ENCODE measurements at places on chromosomes 16 and 17.

- no peak for DNase-seq
These were observed 9.0 kb upstream of the RASD1 start for GRCh38 chr17:17505151-17505550.

GRCh38 chr17:67582673-67583081 lies 135.1 kb upstream of the NOL11 start:
- DNase-seq: no peak

DNA sequence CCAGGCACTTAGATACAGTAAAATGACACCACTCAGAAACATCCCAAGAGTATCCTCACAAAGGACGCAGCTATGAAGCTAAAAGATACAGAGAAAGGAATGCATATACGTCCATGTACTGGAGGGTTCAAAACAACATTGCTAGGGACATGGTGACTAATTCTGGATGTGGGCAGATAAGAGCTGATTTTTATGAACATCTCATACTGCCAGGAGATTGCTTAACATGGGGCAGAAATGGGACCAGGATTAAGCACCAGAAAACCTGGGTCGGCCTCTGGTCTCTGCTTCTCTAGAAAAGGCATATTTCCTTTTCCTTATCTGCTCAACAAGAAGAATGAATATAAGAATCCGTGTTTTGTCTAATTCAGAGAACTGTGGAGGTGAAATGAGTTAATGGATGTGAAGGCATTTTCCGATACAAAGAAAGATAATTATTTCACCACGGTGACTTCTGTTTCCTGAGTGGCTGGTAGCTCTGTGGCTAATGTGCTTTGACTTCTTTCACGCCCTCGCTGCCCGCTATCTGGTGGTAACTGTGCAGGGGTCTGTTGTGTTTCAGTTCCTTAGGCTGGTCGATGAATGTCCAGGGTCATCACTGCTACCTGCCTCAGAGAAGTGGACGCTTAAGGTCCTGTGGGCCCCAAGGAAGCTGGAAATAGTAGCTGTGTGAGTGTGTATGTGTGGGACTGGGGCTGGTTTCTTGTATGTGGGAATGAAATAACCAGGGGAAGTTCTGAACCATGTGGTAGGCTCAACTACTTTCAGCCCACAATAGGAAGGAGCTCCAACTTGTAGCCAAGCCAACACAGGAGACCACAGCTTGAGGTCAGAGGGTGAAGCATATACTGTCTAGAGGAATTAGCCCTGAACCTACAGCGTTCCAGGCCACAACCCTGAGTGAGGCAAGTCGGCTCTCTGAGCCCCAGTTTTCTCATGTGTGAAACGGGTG lies 15.8 kb upstream of the CCL5 start:
- no peak for DNase-seq

GRCh38 chr16:58422809-58423208 lies 30.5 kb downstream of the GINS3 start:
- DNase-seq: no peak

GRCh38 chr16:27828671-27829070 lies 234.8 kb downstream of the GSG1L start:
- DNase-seq: no peak

- peak; percentile 59 for DNase-seq
These were observed 18.3 kb upstream of the WFIKKN2 start for GRCh38 chr17:50816771-50817751.

GRCh38 chr16:78760611-78761010 lies 661.2 kb downstream of the WWOX start:
- DNase-seq: no peak

GRCh38 chr16:70736465-70737376 lies 50.9 kb upstream of the MTSS2 start:
- no peak for DNase-seq

GRCh38 chr17:74199306-74200092 lies 4.0 kb upstream of the RPL38 start:
- DNase-seq: peak; percentile 57

DNA sequence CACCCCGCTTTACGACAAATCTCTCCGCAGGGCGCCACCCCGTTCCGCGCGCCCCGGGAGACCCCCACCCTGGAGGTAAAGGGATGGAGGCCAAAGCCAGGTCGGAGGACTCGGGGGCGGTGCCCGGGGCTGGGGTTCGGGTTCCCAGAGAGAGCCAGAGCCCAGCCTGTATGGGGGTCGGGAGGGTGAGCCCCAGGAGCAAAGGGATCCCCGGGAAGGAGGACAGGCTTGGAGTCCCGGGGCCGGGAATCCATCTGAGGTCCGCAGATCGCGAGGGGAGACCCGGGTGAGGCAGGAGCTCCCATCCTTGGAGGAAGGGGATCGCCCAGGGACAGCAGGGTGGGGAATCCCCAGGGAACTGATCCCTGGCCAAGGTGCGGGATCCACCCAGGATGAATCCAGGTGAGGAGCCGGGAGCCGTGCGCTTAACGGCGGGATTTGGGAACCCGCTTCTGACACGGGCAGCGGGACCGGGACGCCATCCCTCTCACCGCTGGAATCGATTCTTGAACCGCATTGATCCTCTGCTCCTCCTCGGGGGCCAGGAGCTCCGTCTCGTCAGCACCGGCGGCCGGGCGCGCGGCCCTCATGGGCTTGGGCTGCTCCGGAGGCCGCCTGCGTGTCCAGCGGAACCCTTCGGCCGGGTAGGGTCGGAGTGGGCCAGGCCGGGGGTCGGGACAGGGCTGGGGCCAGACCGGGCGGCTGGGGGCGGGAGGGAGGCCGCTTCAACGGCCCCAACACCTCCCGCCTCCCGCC lies at the start of gene MMD:
MMD (minus strand) TSS at position 657 of the 756 bp plus-strand sequence; CDS start at position 517, 140 bp downstream.
- DNase-seq: peak; percentile 1

DNA sequence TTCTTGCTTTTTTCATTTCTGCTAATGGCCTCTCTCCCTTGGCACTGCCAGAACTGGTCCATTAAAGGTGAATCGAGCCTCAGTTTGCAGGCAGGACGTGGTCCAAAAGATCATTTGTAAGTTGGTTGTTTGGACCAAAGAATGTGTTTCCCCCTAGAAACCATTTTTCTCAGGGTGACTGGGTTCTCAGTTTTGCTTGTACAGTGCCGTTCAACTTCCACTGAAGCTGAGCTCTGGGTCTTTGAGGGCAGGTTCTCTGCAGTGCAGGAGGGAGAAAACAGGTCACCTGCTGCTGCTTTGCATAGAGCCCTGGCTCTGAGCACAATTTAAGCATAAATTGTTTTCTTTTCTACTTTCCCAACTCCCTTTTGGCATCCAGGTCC lies 9.0 kb upstream of the AMZ2 start:
- no peak for DNase-seq

DNA sequence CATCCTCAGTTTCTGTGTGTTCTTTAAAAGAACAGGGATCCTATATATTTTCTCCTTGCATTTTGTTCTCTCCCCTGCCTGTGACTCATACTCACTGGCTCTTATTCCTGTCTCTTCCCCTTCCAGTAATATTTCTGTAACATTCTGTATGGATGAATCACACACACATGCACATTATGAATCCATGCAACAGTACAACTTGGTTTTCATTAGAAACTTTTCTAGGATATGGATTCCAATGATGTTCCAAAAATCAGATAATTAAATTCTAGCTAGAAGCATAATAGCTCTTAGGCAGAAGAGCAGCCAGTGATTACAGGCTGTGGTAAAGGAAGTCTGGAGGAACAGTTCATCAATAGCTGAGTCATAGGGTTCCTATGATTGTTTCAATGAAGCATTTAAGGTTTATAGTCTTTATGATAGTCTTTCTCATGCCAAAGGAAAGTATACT lies 119.6 kb upstream of the PMFBP1 start:
- DNase-seq: no peak

DNA sequence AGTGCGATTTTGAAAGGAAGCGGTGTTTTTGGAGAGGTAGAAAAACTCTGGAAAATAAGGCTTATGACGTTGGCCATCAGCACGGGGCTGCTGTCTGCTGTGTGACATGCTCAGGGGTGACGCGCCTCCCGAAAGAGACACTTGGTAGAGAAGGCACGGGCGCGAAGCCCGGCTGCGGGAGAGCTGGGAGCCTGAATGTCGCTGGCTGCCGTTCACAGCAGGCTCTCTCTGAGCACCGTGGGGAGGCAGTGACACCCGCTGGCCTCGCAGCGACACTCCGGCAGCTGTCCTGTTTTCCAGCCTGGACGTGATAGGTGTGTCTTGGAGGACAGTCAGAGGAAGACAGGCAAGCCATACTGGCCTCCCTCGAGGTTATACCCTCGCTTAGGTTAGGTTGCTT lies 759.1 kb upstream of the RBFOX1 start:
- DNase-seq: no peak

DNA sequence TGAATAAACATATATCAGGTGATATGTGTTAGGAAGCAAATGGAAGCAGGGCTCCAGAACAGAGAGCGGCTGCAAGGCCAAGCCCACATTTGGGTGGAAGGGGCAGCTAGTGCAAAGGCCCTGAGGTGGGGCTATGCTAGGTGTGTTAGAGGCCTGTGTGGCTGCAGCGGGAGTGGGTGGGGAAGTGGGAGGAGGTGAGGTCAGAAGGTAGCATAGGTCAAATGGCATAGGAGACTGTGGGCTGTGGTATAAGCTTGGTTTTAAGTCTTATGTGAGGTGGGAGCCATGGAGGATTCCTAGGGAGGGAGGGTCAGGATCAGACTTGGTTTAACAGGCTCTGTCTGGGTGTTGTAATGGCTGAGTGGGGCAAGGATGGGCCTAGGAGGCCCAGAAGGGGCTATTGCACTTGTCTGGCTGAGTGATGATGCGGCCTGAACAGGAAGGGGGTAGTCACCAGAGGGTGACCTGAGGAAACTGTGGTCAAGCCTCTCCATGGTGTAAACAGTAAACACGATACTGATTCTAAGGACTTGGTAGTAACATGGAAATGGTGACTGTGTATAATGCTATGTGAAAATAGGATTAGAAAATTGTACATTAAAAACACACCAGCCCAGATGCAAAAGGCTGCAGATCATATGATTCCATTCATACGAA lies 31.1 kb downstream of the RAI1 start:
- DNase-seq: no peak

- no peak for DNase-seq
These were observed 14.6 kb downstream of the GRB7 start for GRCh38 chr17:39752241-39752881.

DNA sequence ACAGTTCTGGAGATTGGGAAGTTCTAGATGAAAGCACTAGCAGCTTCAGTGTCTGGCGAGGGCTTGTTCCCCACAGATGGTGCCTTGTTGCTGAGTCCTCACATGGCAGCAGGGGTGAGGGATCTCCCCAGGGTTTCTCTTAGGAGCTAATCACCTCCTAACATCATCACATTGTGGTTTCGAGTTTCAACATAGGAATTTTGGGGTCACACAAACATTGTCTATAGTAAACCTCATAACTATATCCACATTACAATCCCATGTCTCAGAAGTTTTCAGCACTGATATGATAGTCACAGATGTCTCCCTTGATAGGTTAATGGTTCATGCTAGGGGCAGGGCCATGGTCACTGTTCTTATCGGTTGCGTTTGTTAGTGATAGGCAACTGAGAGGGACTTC lies 13.8 kb downstream of the CLUAP1 start:
- no peak for DNase-seq

Data from activated T-cell treated with anti-CD3 and anti-CD28 coated beads for 1 hour (primary cell).